ENCODE measurements at places on chromosomes 4 and X. TPM values are rescaled to one million over a fixed set of nuclear protein-coding genes. Genes with fewer than 3 reads are reported as not detected.

- DNase-seq: no peak
Observed at GRCh38 chr4:100754751-100755150, 236.9 kb upstream of the EMCN start.

- no peak for DNase-seq
Observed at GRCh38 chr4:66294638-66295037, 624.3 kb upstream of the EPHA5 start.

GRCh38 chr4:161376275-161376674 is 787.5 kb downstream of the FSTL5 start:
- DNase-seq: no peak

- DNase-seq: no peak
Observed at GRCh38 chrX:153319295-153320046, 2.1 kb downstream of the PNMA6F start.

DNA sequence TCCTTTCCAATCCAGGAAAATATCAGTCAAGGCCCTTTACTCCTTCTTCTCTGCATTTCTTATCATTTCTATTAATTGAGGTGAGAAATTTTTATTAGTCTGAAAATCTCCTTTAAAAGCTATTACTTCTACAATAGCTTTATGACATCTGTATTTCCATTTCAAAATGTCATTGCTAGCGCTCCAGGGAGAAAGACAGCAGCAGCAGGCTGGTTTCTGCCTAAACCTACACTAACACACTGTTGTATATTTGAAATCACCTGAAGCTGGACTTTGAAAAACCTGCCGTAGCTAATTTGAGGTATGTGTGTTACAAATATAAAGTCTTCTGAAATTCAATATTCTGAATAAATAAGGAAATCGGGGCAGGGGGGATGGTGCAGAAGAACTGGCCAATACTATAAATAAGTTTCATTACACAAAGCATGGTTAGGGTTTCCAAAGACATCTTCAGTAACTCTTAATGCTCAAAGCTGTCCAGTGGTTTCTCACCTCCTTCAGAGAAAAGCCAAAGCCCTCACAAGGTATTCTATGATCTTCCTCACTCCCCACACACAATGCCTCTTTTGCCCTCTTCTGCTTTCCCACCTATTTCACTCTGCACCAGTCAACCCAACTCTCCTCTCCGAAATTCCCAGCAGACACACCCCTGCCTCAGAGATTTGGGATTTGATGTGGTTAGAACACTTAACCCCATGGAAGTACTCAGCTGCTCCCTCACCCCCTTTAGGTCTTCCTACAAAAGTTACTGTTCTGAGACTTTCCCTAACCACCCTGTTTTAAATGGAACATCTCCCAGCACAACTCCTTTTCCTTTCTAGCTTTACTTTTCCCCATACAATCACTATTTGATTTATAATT is 122.7 kb downstream of the PPP3CA start:
- no peak for DNase-seq

- no peak for DNase-seq
Observed at GRCh38 chrX:108049649-108050048, 4.8 kb downstream of the VSIG1 start.

- DNase-seq: peak; percentile 43
Observed at GRCh38 chr4:153114771-153115321, 89.4 kb upstream of the TRIM2 start.

GRCh38 chrX:32530802-32531403 is 680.4 kb downstream of the DMD start:
- DNase-seq: peak; percentile 28

DNA sequence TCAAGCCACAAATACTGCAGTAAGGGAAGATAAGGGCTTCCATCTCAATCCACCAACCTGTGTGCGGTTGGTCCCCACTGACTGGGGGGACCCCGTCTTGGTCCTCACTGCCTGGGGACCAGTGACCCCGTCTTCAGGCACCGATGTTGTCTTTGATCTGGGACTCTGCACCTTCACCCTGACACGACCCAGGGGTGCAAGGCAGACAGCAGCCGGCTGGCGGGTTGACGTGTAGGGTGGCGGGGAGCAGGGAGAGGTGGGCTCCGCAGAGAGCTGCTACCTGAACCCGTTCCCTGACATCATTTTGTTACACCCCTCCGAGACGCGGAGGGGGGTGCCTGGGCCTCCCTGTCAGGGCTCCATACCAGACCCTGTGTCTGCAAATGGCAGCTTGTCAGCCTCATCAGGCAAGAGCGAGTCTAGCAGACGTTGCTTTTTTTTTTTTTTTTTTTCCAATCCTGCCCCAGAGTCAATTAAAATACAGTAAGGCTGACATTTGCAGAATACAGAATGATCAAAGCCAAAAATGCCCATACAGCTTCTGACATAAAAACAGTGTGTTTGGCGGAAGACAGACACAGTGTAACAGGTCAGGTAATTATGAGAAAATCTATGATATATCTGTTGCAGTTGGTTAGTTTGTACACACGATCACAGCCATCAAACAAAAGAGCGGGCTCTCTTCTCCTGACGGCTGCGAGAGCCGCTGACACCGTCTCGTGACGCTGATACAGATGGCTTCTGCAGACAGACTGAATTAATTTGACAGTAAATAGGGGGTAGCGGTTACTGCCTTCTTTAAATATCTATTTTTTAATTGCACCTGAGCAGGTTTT is 118.6 kb downstream of the CRLF2 start:
- no peak for DNase-seq

DNA sequence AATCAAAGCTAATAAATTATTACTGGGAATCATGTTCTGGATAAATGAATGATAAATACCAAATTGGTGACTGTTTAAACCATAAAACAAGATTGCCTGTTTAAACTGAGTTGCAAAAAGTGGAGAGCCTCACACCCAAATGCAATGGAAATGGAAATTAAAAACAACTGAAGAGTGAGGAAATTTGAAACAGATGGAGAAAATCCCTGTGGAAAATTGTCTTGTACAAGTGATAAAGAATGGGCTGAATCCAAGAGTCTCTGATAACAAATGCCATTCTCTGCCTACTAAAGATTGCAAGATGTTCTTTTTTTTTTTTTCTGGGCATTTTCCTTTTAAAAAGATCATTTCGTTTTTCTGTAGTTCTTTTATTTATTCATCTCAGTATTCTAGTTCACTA is 426.3 kb downstream of the NLGN4X start:
- DNase-seq: no peak

DNA sequence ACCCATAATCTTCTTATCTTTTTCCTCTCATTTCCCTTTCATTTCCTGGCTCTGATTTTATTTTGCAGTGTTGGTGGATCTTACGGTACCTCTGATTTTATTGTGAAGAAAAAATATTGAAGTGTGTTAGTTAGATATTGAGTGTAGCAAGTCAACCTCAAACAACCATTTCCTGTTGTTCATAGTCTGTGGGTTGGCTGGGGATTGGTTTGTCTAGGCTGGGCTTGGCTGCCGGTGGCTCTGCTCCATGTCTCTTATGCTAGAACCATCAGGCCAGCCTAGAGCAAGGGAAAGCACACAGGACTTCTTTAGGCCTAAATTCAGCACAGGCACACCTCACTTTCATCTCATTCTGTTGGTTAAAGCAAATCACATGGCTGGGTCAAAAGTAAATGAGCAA is 383.1 kb upstream of the LCORL start:
- DNase-seq: no peak

GRCh38 chr4:109009909-109010308 is 247.1 kb upstream of the ETNPPL start:
- DNase-seq: peak; percentile 97

DNA sequence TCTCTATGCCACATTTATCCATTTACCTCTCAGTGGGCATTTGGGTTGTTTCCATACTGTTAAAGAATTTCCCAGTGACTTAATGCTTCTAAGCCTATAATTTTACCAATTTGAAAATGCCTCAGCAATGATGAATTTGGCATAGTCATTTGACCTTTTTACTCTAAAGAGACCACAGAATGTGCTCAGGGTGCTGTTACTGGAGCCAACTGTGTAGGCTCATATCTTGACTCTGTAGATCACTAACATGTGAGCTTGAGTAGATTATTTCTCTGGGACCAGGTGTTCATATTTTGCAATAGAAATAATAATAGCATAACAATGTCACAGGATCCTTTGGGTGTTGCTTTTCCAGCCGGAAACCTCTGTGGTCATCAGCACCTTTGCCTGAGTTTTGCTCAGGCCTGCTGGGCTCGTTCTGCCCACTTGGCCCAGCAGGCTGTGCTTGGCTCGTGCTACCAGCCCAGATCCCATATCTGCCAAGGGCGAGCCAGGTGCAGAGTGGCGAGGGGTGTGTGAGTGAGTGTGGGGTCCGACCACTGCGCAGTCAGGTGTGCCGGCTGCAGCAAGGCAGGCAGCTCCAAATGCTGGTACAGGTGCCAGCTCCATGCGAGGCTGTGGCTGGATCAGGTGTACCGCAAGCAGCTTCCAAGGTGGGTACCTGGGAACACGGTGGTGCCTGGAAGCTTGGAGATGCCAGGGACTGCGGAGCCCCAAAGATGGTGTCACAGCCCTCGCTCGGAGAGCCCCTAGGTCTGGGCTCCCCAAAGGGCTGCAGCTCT is 70.6 kb upstream of the ANK2 start:
- no peak for DNase-seq

SLC4A4 gene
- 12.5 TPM for total RNA-seq

TMPRSS11B gene
- not detected for total RNA-seq

POLR2B gene
- total RNA-seq: 91.5 TPM

TMEM154 gene
- 11.2 TPM for total RNA-seq

SPARCL1 gene
- not detected for total RNA-seq

HOPX gene
- under 0.01 TPM for total RNA-seq

VEGFC gene
- total RNA-seq: 77.3 TPM
